ENCODE measurements at places on chromosomes 16 and 17.

DNA sequence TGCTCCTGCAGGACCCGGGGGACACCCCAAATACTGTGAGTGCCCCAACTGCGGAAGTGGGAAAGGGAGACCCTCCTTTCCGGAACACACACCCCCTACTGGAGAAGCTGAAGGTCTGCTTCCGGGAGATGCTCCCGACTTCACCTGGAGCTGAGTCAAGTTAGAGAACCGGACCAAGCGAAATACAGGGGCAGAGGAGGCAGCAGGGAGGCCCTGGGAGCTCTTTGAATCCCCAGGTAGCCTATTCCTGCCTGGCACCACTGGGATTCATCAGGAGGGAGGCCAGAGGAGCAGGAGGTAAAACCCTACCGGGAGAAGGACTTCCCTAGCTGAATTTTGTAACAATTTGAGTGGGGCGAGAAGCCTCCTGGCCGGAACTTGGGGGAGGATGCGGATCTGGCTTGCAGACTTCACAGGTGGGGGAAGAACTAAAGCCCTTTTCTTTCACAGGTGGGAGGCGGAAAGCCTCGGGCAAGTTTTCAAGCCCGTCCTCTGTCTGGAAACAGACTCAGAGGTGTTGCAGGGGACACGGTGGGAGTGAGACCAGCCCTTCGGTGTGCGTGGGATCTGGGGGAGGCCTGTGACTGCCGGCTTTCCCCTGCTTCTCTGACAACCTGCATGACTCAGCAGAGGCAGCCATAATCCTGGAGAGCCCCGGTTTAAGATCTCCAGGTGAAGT is 22.4 kb upstream of the TEKT1 start:
- no peak for DNase-seq

DNA sequence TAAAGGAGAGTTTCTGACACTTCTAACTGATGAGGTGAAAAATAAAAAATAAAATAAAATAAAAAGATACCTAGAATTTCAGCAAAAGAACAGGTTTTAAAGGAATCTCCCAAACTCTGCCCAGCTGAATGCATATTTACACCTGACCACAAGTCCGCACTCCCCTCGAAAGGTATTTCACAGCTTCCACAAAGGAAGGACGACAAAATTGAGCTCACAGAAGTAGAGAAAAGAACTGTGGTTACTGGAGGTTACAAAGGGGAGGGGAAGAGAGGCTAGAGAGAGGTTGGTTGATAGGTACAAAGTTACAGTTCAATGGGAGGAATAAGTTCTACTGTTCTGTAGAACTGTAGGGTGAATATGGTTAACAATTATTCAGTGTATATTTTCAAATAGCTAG is 5.0 kb downstream of the LITAF start:
- DNase-seq: no peak

DNA sequence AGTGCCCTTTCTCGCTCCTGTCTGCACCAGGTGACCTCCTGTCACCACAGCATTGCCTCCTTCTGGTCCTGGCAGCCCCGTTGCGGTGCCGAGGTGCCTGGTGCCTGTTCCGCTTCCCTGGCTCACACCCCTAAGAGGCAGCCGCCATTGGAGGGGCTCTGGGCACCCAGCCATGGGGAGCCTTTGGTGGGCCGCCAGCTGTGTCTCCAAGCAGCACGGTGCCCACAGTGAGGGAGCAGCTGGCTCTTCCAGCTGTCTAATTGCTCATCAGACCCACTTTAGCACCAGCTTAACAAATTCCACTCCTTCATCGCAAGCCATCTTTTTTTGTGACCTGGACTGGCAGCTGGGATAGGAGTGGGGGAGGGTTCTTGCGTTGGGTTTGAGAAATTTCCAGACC is 276.1 kb downstream of the SNX29 start:
- no peak for DNase-seq

- DNase-seq: no peak
Observed at GRCh38 chr17:27473190-27473747, 17.0 kb downstream of the KSR1 start.

DNA sequence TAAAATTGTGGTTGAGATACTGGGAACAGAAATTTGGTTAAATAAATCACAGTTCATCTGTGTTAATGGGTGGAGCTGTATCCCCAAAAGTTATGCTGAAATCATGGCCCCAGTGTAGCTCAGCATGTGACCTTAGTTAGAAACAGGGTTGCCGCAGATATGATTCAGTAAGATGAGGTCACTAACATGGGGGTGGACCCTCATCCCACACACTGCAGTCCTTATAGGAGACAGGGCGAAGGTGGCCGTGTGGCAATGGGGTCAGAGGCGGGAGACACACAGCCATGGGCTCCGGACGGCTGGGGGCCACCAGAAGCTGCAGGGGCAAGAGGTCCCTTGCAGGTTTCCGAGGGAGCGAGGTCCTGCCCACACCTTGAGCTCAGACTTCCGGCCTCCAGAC is 10.7 kb downstream of the GALNS start:
- no peak for DNase-seq

DNA sequence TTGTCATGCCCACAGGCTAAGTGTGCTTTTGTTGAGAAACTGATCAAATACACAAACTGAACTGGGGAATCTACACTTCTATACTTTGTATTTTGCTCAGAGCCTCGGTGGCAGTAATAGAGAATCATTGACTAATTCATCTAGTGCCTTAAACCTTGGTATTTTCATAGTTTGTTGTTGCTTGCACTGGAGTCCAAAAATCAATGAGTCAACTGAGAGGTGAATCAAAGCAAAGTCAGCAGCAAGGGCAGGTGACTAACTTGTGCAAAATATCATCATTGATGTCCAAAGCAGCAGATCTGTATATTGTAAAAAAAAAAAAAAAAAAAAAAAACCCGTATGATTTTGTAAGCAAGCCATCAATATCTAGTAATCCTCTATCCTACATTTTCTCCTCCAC is 296.4 kb downstream of the MAP2K6 start:
- DNase-seq: no peak

DNA sequence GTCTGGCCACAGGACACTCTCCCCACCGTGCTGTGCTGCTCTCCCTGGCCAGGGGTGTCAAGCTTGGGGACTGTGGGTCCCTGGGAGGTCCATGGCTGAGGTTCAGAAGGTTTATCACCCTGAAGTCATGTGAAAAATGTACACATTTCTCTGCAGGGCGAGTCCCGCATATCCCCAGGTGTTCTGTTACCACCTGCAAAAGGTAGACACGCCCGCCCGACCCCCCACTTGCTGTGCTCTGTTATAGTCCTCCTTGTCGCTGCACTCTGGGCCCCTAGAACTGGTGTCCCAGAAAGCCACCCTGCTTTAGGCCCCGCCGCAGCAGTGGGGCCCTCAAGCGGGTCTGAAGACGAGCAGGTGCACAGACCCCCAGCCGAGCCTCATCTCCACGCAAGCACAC is 11.8 kb downstream of the JPT2 start:
- no peak for DNase-seq

All from type B pancreatic cell (in vitro differentiated cells).